ENCODE measurements at places on chromosomes 11 and 22. TPM values are rescaled to one million over a fixed set of nuclear protein-coding genes. Genes with fewer than 3 reads are reported as not detected.

DNA sequence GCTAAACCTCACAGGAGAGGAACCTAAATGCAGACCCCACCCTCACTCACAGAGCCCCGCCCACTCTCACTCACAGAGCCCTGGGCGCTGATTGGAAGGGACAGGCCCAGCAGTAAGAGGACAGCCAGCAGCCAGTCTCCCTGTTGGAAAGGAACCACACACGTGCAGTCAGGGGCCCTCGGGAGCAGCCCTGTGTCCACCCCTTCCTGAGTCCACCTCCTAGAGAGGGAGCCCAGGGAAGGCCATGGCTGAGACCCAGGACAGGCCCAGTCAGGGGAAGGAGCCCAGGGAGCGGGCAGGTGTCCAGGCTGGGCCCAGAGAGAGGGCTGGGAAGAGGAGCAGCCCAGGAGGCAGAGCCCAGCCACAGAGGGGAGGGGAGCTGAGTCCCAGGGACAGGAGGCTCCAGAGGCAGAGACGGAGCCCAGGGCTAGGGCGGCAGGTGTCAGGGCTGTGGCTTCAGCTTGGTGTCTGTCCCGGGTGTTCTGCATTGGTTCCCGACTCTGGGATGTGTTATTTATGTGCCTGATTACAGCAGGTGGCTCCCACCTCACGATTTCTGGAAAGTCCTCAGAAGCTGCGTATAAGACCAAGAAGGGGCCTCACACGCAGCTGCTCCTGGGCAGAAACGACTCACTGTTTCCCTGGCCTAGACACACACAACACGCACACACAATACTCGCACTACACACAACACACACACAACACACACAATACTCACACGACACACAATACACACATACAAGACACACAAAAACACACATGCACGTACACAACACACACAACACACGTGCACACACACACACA lies 9.0 kb upstream of the APOBEC3H start:
- DNase-seq: no peak

- no peak for DNase-seq
Measured at GRCh38 chr11:71272161-71272560, 19.8 kb upstream of the SHANK2 start.

DNA sequence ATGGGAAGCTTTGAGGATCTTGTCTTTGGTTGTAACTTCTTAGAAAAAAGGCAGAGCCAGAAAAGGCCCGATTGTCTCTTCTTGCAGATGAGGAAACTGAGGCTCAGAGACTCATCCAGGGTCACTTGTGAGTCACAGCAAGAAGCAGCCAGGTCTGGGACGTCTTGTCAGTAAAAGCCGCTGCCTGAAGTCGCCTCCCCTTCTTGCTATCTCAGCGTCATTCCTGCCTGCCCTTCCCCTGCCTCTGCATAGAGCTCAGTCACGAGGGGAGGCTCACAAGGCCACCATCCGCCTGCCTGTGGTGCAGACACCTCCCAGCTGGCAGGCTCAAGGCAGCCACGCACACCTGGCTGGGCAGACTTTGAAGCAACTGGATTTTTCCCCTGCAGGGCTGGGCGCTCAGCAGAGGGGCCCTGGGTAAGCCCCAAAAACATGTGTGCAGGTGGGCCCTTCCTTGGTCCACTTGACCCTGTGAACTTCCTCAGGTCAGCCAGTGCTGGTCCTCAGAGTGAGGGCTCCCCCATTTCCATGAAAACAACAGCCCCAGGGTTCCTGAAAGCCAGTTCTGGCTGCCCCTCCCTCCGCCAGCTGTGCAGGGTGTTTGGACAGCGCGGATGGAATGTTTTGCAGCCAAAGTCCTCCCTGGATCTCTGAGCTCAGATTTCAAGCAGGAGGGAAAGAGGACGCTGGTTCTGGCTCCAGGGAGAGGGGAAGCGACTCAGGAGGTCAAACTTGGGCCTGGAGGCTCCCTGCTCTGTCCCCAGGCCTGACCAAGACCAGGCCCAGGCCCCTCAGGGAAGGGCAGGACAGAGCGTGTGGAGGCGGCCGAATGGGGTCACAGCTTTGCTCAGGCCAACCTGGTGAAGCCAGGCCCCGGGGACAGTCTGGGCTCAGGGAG lies 6.0 kb upstream of the RAB3IL1 start:
- DNase-seq: peak; percentile 89

The SLC15A3 gene
- 18.2 TPM for polyA plus RNA-seq

- no peak for DNase-seq
Measured at GRCh38 chr11:94794287-94795168, 26.4 kb downstream of the AMOTL1 start.

The MS4A5 gene
- polyA plus RNA-seq: 0.24 TPM

DNA sequence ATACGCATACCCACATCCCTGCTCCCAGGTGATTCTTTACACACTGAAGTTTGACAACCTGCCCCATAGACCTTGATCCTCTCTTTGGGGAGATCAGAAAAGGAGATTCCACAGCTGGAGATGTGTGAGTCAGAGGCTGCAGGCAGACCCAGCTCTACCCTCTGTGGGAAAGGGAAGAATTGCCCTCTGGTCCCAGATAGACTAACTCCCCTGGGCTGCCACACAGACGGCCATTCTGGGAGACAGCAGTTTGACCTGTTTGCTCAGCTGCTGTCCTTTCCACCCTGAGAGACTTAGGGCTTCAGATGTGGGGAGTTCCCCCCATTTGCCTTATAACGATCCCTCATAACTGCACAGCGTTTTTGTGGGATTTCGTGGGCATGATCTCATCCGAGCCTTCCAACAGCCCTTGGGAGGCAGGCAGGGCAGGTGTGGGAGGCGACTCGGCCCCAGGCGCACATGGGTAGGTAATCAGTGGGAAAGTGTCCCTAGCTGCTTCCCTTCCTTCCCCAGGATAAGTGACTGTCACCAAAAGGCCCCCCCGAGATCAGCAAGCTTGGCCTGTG lies 14.1 kb downstream of the FAM83F start:
- no peak for DNase-seq

- no peak for DNase-seq
Measured at GRCh38 chr11:27496461-27496860, 10.1 kb downstream of the LIN7C start.

DNA sequence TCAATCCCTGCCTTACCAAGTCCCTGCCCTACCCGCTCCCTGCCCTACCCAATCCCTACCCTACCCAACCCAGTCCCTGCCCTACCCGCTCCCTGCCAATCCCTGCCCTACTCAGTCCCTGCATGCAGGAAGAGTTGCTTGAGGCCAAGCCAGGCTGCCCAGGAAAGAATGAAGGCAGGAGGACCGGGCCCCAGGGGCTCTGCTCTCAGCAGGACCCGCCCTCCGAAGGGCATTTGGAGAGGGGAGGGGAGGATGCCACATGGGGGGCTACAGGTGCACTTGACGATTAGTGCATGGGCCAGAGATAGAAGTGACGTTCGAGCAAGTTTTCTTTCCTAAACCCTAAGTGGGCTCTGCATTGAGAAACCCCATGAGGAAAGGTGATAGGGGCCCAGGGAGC lies 581.2 kb downstream of the TBC1D22A start:
- no peak for DNase-seq

The NXPE2 gene
- polyA plus RNA-seq: 0.16 TPM

GRCh38 chr11:77559686-77560401 lies 29.9 kb upstream of the AQP11 start:
- no peak for DNase-seq

- DNase-seq: no peak
Measured at GRCh38 chr11:88809126-88809525, 256.7 kb downstream of the GRM5 start.

- DNase-seq: no peak
Measured at GRCh38 chr11:114827736-114828135, 149.4 kb downstream of the NXPE2 start.

DNA sequence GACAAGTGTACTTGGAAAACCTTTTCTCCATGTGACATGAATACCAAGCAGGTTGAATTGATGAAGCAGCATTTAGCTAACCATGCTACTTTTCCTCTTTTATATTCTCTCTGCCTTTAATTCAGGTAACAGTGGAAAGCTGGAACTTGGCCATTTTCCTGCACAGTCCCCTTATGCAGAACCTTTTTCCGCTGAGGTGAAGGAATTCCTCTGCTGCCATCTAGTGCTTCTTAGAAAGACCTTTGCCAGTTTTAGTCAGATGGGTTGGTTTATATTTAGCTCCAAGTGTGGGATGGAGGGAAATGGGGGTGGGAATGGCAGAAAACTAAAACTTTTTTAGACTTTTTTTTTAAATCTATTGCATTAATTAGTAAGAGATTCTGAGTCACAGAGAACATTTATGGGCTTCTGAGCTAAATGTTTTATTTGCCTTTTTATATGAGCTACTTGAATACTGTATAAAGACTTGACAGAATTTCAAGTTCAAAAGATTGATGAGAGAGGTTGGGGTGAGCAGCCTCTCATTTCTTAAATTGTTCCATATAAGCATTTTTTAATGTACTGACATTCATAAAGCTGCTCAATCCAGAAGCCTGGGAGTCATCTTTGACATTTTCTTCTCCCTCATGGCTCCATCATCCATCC lies 153.9 kb upstream of the ZC3H12C start:
- peak; percentile 53 for DNase-seq

DNA sequence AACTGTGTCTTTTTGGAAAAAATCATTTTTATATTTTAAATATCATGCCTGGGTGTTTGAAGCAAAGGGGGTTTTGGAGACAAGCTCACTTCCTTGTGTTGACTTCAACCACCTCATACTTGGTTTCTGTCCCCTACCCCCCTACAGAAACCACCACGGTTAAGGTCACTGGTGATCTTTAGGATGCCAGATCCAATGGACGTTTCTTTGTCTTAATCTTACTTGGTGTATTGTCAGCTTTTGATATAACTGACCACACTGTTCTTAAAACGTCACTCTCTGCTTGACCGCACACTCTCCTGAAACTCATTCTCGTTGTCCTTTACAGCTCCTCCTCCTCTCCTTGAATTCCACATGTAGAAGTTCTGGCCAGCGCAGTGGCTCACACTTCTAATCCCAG lies 34.8 kb upstream of the SWAP70 start:
- DNase-seq: no peak

The TTC28 gene
- polyA plus RNA-seq: 24.9 TPM

DNA sequence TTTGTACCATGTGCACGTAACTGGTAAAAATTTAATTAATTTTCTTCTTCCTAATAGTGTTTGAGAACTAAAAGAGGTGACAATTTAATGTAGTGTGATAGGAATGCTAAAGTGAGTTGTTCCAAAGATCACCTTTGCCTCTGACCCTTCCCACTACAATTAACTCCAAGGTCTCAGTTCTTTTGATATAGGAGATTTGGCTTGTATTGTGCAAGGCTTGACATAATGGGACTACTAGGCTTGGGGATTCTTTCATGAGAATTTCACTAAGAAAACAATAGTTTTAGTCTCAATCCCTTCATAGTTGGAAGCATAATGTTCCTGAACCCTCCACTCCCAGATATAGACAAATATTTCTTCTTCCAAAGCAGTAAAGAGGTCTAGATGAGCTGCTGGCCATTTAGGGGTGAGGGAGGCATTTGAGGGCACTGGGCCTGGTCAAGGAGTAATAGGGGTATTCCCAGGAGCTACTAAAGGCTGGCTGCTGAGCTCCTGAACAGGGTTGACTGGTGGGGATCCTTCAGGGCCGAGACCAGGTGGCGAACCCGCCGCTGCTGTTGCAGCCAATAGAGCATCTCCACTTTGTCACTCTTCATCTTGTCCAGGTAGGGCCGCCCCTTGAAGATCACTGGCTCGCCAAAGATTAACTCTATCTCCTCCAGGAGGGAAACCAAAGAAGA lies 2.7 kb downstream of the CCDC87 start:
- no peak for DNase-seq

- DNase-seq: no peak
Measured at GRCh38 chr11:281486-282161, 3.4 kb downstream of the NLRP6 start.

The OR2AT4 gene
- 0.11 TPM for polyA plus RNA-seq

GRCh38 chr11:2272228-2272945 lies 2.0 kb upstream of the ASCL2 start:
- no peak for DNase-seq

The GUCY1A2 gene
- 5.7 TPM for polyA plus RNA-seq

The FAT3 gene
- polyA plus RNA-seq: 1.8 TPM

- DNase-seq: no peak
Measured at GRCh38 chr22:37383341-37383740, 43.9 kb downstream of the ELFN2 start.

DNA sequence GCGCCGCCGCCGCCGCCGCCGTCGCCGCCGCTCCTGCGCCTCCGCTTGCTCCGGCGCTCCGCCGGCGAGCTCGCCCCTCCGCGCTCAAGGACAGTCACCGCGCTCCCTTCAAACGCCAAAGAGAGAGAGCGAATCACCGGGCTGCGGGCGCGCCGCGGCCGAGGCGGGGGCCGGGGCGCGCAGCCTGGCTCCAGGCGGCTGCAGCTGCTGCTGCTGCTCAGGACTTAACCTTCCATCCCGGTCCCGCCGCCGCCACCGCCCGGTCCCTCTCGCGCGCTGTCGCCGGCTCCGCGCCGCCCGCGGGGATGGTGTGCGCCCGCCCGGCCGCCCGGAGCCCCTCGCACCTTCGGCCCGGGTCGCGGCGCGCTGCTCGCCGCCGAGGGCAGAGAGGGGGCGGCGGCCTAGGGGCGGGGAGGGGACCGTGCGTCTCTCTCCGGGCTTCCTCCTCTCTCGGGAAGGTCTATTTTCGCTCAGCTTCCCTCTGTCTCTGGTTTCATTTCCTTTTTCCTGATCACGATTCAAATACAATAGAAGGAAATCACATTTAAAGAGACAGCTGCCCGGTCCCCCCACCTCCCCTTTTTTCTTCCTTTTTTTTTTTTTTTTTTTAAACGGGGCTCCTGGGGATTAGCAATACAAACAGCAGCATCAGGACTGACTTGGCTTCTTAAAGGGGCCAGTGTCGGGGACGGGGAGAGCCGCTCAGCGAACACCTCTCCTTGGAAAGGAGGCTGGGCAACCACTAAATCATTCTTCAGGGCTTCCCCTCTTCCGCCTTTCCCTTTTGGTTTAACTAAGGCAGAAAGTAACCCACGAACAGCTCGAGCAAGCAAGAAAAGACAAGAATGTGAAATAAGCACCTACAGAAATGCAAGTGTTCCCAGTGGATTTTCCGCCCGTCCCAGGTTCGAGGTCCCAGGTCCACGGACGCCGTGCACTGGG lies 22.1 kb downstream of the LMO2 start:
- DNase-seq: no peak

DNA sequence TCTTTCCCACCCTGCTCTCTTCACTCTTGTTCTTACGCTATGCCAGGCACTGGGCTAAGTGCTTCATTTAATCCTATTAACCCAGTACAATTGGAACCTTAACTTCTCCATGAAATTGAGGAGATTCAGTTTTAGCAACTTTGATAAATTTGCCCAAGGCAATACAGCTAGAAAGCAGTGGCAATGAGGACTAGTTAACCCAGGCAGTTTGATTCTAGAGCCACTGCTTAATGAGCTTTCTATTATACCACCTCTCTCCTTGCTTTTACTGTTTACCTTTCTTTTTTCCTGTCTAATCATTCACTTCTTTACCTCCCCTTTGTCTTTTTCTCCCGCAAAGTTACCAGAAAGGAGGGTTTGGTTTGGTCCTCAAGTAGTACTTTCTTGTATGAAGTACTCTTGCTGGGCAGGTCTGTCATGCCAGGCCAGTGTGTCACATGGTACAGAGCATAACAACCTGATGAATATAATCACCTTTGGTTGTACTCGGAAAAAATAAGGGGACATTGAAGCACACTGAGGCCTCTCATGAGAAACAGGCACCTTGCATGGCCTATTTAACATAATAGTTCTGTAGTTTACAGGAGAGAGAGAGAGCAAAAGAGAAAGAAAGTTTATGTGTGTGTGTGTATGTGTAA lies 70.6 kb downstream of the PDHX start:
- DNase-seq: no peak

GRCh38 chr11:47216121-47216798 lies 1.5 kb downstream of the DDB2 start:
- no peak for DNase-seq

All from forelimb muscle (tissue), 1 donor.